ENCODE measurements at places on chromosomes 3 and 15.

DNA sequence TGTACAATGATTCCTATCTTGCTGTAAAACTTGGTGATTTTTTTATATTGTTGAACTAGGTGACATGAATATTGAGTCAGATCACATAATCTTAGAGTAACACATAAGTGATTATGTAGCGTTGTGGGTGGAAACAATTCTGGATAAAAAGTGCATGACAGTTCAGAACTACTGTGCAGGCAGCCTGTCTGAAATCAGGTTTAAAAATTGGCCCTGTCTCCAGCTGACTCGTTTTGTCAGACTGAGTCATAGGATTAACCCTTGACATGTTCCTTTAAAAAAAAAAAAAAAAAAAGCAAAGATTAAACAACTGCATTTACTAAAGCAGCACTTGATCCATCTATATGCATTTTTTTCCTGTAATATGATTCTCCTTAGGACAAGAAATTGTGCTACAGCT, 160.0 kb upstream of the CGNL1 start:
- peak; percentile 25 for DNase-seq

- no peak for DNase-seq
Observed at GRCh38 chr3:195446359-195446758, 3.5 kb upstream of the ACAP2 start.

DNA sequence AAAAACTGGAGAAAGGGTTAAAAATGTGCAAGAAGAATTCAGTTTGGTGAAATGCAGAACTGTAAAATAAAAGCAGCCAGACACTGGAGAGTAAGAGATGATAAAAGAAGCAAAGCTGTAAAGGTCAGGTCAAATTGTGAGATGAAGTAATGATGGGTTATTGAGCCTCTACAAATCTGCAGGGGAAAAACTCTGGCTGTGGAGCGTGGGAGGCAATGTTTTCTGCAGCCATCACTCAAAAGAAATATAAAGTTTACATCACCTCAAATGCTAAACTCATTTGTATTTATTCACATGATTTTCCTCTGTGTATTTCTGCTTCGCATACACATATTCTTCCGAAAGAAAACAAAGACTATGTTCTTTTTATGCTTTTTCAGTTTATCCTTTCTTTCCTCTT, 158.8 kb upstream of the GPR149 start:
- DNase-seq: no peak

- DNase-seq: peak; percentile 35
Observed at GRCh38 chr15:60865507-60865906, 363.6 kb downstream of the RORA start.

GRCh38 chr3:114319453-114319852, 25.6 kb downstream of the TIGIT start:
- no peak for DNase-seq

- no peak for DNase-seq
Observed at GRCh38 chr3:133393691-133394474, 6.0 kb upstream of the BFSP2 start.

DNA sequence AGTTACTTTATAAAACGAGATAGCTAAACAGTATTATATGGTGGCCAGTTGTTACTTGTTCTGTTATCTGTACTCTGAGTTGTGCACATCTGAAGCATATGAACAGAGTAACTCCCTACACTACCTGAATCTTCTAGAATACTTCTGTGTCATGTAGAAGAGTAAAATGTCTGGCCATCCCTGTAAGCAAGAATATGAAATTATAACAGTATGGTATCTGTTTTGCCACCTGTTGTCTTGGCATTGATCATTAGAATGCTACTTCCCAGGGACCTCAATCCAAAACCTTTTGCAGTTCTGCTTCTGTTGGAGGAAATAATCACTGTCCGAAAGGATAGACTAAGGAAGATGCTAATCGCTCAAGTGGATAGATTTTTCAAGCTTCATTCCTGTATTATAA, 1.9 kb downstream of the TEX9 start:
- DNase-seq: no peak

DNA sequence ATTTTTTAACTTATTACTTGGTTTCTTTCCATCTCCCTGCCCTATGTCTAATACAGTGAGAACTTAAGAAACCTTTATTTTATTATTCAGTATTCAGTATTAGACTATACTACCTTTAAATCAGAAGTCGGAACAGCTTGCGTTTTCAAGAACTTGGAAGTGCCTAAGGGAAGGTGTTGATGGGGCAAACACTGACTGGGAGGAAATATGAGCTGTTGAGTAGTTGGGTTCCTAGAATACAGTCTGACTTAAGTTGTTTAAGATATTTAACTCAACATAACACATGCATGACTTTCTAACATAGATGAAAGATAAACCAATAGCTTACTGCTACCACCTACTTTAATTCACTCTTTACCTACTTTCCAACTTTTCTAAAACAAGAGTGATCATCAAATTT, 1048.1 kb downstream of the ROBO2 start:
- no peak for DNase-seq

DNA sequence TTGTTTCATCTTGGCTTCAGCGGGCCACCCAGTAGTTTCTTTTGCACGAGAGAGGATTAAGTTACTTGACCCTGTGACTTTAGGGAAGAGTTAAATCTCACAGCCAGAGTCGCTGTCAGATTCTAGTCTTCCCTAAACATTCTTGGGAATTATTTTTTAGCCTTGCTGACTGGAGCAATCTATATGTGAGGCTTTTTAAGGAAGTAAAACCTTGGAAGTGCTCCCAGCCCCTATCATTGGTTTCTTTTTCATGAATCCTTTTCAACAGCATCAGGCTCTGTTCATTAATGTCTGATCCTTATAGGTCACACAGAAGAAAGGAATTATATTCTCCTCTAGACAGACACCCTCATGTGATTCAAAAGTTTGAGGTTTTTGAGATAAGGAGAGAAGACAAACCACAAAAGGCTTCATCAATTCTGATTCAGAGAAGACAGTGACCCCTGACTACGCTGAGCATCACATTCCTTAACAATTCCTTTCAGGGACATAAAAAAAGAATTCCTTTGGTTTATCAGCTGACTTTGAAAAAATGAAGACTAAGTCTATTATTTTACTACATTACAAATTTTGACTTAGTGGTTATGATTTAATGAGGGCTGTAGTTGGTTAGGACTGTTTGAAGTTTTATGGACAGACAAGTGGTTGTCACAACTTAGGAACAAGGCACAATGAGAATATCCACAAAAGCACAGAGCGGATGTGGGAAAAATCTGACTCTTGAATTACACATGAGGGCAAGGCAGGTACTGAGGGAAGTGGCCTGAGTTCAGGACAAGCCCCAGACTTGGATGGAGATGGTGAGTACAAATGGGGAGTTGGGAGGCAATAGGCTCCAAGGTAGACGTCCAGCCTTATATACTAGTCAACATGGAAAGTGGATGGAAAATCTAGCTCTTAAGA, 171.1 kb upstream of the STT3B start:
- no peak for DNase-seq

- no peak for DNase-seq
Observed at GRCh38 chr3:182445576-182445975, 347.7 kb upstream of the ATP11B start.

GRCh38 chr3:187765342-187765741, 20.1 kb upstream of the BCL6 start:
- DNase-seq: no peak

DNA sequence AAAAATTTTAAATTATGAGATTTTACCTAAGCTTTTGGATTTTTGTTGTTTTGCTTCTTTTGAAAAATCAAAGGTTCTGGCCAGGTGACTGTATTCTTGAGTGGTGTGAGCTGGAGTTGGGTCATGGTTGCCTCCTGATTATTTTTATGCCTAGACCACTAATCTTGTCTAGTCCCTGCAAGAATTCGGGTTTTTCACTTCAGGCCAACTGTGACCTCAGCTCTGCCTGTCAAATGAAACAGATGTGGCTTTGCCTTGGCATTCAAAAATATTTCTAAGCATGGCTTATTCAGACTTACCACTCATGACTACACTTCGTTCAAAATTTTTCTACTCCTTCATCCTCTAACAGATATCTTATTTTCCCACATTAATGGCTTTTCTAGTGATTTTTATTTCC, 25.4 kb upstream of the CDV3 start:
- no peak for DNase-seq

- no peak for DNase-seq
Observed at GRCh38 chr3:11998092-11998491, 6.1 kb upstream of the SYN2 start.

- no peak for DNase-seq
Observed at GRCh38 chr3:130558366-130558765, 41.4 kb downstream of the COL6A6 start.

DNA sequence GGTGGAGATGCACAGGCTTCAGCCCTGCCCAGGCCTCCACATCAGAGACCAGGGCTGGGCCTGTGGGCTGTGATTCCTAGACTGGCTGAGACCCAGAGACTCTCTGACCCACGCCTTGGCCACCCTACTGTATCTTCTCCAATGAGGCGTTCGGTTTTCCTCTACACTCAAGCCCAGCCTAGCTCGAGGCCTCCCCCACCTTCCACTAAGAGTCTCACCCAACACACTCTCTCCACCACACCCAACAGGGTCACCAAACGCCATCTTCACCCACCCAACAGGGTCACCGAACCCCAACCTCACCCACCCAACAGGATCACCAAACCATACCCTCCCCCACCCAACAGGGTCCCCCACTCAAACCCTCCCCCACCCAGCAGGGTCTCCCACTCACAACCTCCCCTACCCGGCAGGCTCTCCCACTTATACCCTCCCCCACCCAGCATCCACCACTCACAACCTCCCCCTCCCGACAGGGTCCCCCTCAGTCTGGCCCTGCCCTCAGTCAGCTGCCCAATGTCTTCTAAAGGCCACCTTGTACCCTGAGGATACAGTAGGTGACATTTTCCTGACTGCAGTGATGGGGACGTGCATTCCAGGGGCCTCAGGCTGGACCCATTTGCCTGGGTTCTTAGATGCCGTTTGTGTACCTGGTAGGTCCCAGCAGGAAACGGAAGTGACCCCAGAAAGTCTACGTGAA, 20.4 kb downstream of the CFAP100 start:
- DNase-seq: no peak

DNA sequence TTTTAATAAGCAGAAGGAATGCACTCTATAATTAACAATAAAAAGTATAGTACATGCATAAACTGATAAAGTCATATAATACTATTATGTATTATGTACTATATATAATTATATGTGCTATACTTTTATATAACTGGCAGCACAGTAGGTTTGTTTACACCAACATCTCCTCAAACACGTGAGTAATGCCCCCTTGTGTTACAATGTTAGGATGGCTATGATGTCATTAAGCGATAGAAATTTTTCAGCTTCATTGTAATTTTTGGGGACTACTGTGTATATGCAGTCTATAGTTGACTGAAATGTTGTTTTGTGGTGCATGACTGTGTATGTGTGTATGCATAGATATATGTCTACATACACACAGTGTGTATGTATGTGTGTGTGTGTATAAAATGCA, 100.6 kb downstream of the SLMAP start:
- no peak for DNase-seq

DNA sequence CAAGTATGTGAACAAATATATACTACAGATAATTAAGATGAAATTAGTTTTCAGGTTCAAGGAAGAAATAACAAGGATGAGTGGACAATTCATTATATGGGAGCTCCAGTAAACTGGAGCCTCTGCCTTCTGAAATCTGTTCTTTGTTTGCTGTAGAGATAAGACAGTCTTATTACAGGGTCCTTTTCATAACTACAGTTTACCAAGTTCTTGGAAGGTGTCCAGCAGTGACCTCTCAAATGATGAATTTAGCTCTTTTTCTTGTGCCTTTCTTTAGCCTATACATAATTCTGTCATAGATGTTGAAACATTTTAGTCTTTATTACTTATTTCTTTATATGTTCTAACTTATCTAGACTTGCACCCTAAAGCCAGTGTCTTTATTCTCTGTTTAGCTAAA, 89.7 kb upstream of the GBE1 start:
- DNase-seq: no peak

- no peak for DNase-seq
Observed at GRCh38 chr15:90822204-90822955, 46.0 kb upstream of the FURIN start.

DNA sequence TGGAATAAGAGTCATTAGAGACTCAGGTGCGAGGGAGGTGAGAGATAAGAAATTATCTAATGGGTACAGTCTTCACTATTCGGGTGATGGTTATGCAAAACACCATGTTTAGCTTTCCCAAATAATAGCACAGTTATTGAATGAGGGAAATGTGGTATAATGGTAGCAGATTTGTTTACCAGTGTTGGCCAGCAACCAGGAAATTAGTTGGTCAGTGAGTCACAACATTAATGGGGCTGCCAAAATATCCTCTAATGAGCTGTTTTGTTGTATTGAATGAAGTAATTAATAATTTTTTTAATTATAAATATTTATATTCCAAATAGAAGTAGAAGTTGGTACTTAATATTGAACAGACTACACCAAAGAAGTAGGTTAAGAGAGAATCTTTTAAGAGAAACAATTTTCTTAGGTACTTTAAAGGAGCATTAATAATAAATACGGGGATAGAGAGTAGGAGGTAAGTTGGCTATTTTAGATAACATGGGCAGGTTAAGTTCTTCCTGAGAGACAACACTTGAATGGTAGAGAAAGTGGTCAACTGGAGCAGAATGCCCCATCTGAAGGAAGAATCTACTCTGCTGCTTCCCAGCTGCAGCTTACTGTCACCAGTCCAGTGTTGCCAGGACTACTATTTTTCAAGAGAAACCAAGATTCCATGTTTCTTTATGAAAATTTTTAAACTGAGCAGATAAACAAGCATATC, 218.8 kb downstream of the UBE2E2 start:
- DNase-seq: no peak

DNA sequence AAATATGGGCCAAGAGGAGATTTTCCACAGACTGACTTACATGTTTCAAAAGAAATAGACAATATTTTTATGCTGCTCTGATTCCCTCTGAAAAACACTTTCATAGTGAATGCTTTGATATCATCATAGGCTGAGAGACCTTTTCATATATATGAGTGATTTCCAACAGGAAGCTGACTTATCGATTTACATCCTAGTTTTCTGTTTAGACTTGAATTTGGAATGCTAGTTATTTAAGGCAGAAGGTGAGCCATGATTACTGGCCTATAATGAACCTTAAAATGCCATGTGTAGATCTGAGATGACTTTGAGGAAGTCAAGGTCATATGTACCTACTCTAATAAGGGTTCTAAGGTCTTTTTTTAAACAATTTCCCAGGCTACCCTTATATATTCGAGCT, 1126.1 kb downstream of the ROBO1 start:
- DNase-seq: no peak

GRCh38 chr3:31227131-31227562, 305.6 kb upstream of the STT3B start:
- DNase-seq: no peak

- DNase-seq: no peak
Observed at GRCh38 chr15:77545058-77545457, 87.7 kb downstream of the LINGO1 start.

DNA sequence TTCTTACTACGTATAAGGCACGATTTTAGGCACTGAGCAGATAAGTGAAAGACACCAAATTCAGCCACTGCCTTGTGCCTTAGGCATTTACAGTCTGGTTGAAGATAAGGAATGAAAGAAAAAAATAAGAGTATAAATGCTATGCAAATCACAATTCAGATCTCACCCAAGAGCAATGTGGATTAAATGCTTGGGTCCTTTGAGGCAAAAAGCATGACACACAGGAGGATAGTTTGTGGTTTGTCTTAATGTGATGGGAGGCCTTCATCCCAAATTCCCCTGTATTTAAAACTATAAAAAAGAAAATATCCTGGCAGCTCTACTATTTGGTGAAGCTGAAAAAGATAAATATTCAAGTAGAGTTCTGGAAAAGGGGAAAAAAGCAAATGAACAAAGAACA, 79.8 kb downstream of the TGFBR2 start:
- no peak for DNase-seq

- DNase-seq: no peak
Observed at GRCh38 chr3:30107531-30107930, 498.9 kb upstream of the TGFBR2 start.
